Stimulated activated CD4-positive, alpha-beta T cell treated with anti-CD3 and anti-CD28 coated beads, Interleukin-1b, Interleukin-23, amount 100 ng/mL, for 48 hours (primary cell): ENCODE measurements at places on chromosomes 16 and 17.

- no peak for DNase-seq
Measured at GRCh38 chr16:21263640-21264570, 14.2 kb downstream of the CRYM start.

DNA sequence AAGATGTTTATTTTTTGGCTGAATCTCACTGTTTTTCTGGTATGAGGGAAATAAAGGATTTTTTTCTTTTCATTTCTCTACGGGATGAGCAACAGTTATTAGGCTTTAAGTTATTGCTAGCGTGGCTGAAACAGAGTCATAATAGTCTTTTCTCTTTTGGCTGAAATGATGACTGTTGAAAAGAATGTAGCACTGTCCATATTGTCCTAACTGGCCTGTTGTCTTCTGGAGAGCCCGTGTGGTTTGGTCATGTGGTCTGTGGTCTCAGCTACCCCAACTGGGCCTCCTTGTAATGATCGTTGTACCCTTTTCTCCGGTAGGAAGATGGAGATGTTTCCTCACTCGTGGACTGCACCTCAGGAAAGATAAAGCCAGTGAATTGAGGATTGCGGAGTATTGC is 36.6 kb downstream of the EPN2 start:
- no peak for DNase-seq

GRCh38 chr16:75116911-75117245 is 298 bp upstream of the LDHD start:
- DNase-seq = no peak

GRCh38 chr17:8158267-8159031 is 4.3 kb downstream of the VAMP2 start:
- peak; percentile 87 for DNase-seq

DNA sequence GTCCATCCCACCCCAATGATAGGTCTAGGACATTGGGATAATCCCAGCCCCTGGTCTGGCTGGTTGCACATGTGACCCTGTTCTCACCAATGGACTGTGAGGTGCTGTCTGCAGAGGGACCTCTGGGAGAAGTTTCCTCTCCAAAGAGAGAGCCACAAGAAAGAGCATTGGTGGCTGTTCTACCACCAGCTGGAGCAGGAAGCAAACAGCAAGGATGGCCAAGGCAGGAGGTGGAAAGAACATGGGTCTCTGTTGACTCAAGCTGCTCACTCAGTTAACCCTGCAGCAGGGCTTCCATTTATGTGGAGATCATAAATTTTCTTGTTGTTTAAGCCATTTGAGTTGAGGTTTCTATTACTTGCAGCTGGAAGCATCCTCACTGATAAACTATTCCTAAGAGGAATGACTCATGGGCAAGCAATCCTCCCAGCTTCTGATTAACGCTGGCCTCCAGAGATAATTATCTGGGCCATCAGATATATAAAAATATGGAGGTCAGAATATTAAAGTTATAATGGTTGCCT is 52.6 kb downstream of the CYB5B start:
- DNase-seq = no peak
